ENCODE measurements at places on chromosomes 6 and 20. TPM values are rescaled to one million over a fixed set of nuclear protein-coding genes. Genes with fewer than 3 reads are reported as not detected.

BICRAL gene
- 11.6 TPM for total RNA-seq

- DNase-seq = no peak
Observed at GRCh38 chr6:124008000-124008987, 204.6 kb downstream of the NKAIN2 start.

DNA sequence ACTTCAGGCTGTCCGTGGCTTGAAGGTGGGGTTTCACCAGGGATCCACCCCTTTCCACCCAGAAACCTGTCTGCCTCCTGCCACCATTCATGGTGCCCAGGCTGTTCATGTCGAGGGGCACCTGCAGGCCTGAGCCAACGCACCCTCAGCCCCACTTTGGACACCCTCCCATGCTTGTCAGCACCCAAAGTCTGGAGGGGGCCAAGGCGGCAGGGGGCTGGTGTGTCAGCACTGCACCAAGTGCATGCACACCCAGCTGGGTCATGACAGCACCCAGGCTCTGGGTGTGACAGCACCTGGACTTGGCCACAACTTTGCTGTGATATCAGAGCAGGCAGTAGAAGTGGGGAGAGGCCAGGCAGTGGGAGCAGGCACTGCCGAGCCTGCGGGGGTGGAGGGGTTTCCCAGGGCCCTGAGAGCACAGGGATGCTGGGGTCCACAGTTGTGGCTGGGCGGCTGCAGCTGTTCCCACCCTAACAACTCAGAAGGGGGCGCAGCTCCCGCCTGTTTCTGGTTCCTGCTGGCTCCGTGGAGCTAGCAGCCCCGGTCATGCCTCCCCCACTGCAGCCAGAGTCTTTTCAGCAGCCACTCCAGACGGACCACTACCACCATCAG lies 33.3 kb upstream of the GRM4 start:
- DNase-seq = peak; percentile 57

CALHM4 gene
- total RNA-seq = not detected

LINC00237 gene
- total RNA-seq = 2.0 TPM

PSORS1C1 gene
- total RNA-seq = 0.44 TPM

POPDC3 gene
- 9.9 TPM for total RNA-seq

DNA sequence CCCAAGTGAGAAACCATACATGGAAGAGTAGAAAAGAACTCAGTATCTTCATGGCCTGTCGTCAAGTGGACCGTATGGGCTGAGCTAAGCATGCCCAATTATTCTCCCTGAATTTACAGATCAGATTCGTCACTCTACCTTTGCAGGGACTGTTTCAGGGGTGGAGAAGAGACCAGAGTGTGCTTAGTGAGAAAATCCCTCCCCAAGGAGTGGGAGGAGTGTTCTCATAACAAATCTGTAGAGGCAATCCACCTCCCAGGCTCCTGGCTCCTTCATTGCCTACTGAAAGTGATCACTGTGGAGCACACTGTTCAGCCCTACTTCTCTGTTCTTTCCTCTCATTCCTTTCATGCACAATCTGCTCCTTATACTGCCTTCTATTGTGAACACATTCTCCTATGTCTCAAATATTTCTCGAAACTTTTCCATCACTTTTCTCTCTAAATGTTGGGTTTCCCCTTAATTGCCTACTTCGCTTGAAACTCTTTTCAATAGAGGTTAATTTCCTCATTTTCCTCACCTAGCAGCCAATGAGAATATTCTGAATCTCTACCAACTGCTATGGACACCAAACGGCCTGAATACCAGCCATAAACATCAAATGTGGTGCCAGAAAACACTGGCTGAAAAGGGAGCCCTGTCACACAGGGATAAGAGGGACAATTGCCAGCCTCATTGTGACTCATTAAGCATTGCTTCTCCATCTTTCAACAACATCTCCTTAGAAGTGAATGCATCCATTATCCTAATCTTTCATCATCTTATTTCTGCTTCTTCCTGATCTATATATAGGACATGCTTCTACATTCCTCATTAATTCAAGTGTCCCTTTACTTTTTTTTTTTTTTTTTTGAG lies 398.3 kb downstream of the UTRN start:
- DNase-seq = no peak

DNA sequence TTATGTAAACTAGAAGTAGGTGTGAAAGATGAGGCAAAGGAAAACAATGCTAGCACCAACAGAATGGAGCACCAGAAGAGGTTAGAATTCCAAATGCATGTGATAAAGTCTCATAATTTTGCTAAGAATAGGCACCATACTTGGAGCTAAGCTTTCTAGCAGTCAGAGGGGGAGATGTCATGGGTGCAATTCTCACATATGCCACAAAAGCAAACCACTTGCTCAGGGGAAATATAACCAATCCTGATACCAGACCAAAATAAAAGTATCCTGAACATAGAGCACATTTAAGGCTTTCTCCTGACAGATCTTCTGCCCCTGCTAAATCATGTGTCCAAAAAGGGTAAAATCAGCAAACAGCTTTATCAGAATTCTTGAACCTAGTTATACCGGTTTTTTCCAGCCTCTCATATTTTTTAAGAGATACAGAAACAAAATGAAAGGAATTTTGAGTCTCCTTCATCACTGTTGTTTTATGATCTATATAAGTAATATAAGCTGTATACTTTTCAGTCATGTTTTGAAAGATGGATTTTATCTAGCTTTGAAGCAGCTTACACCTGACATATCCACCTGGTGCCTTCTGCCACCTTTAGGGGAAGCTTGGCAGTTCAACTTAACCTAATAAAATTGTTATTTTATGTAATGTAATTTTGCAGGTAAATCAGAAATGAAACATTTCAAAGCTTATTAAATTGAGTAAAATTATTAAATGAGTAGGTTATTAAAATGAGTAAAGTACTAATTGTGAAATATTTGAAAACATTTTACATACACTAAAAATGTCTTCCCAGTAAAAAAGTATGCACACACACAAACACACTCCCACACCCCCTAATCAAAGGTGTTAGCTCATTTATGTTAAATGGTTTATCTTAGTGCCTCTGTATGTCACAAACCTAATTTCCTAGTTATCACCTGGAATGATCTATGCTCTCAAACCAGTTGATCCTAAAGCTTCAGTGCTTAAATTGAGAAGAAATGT lies 2.8 kb downstream of the SPO11 start:
- DNase-seq = no peak

MUC21 gene
- total RNA-seq = not detected

DNA sequence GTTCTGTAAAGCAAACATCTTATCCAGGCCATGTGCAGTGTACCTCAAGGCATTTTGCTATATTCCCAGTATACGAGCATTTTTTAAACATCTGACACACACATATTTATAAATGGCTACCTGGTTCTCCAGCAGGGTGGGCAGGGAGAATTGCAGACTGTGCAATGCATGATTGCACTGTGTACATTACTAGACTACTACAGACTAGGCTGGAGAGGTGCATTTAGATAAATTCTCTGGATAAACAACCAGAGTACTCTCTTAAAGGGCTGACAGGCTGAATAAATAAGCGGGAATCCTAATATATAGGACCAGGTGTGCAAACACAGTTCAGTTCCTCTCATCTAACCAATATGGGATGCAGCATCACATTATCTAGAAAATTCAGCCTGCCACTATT lies 428.3 kb upstream of the ARID1B start:
- no peak for DNase-seq

DNA sequence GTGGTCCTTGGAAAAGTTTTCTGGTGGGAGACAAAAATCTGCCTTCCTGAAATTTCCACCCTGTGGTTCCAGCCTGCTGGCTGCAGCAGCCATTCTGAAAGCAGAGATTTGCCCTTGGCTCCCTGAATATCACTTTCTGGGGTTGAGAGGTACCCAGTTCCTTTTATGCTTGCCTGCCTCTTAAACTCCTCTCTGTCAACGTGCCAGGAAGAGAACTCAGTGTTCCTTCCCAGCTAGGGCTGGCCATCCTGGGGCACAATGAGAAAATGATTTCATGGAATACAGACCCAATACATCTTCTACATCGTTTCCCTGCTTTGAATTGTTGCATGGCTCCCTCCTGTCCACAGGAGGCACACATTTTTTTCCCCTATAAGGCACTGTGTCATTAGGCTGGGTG lies 1.6 kb upstream of the DSN1 start:
- no peak for DNase-seq

TTLL9 gene
- 0.25 TPM for total RNA-seq

DNA sequence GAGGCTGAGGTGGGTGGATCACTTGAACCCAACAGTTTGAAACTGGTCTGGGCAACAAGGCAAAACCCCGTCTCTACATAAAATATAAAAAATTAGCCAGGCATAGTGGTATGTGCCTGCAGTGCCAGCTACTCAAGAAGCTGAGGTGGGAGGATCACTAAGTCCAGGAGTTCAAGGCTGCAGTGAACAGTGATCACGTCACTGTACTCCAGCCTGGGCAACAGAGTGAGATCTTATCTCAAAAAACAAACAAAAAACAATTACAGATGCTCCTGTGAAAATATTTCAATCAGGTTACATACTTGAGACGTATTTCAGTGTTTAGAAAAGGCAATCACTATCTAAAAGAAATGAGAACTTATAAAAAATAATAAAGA lies 33.8 kb downstream of the RANBP9 start:
- no peak for DNase-seq

GRCh38 chr20:46631212-46631869 lies 19.9 kb downstream of the SLC13A3 start:
- DNase-seq = peak; percentile 66

SUPT3H gene
- total RNA-seq = 32.7 TPM

PNPLA1 gene
- not detected for total RNA-seq

DNA sequence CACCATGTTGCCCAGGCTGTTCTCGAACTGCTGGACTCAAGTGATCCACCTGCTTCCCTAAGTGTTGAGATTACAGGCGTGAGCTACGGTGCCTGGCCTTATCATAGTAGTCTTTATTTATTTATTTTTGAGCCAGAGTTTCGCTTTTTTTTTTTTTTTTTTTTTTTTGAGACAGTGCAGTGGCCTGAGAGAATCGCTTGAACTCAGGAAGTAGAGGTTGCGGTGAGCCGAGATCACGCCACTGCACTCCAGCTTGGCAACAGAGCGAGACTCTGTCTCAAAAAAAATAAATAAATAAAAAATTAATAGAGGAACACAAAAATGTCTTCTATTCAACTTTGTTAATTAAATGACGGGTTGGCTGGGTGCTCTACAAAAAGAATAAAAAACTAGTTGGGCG lies 12.9 kb downstream of the MAPRE1 start:
- DNase-seq = no peak

BPIFA1 gene
- not detected for total RNA-seq

KCNK5 gene
- total RNA-seq = 29.8 TPM

DNA sequence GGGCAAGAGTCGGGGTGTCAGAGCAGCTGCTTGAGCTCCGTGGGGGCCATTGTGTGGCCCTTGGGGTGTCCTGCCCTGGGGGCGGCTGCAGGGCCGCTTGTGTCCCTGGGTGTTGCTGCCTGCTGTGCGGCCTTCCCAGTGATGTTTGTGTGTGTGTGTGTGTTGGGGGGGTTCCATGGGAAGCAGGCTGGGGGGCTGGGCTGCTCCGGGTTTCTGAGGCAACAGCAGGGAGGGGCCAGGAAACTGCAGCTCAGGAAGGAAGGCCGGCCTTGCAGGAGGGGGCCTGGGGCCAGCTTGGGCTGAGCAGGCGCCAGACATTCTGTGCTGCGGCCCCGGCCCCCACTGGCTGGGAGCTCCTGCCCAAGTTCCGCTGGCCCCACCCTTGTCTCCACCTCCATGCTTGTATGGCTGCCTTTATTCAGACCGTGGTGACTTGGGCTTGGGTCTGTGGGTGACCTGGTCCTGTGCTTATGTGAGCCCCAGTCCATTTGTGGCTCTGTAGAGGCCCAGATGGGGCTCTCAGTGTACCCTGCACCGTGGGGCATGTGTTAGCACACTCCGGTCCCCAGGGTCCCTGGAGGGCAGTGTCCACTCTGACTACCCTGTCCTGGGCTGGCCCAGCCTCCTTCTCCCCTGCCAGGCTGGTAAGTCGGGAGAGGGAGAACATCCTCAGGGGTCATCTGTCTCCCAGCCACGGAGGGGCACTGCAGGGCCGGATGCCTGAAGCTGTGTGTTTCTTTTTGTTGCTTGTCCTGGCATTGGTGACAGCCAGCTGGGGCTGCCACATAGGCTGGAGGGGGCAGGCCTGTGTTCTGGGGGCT lies 4.6 kb upstream of the SOX18 start:
- peak; percentile 92 for DNase-seq

C6orf141 gene
- 0.81 TPM for total RNA-seq

FGD2 gene
- total RNA-seq = not detected

DNA sequence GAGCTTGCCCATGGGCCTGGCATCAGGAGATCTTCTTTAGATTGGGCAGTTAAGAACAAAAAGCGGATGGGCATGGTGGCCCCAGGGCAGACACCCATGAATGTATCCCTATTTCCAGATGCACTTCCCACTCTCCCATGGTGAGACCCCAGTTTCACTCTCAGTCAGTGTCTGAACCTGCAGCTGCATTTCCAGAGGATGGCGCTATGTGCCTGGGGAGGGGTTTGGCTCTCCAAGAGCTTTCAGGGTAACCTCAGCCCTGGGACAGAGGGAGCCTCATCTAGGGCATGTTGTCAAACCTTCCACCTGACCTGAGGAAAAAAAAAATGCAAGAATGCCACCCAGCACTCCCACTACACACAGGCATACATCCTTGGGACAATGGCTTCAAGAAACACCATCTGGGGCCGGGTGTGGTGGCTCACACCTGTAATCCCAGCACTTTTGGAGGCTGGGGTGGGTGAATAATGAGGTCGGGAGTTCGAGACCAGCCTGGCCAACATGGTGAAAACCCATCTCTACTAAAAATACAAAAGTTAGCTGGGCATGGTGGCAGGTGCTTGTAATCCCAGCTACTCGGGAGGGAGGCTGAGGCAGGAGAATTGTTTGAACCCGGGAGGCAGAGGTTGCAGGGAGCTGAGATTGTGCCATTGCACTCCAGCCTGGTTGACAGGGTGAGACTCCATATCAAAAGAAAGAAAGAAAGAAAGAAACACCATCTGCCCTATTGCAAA lies 1.9 kb downstream of the CST9L start:
- DNase-seq = peak; percentile 32

HSPA12B gene
- 1.1 TPM for total RNA-seq

DNA sequence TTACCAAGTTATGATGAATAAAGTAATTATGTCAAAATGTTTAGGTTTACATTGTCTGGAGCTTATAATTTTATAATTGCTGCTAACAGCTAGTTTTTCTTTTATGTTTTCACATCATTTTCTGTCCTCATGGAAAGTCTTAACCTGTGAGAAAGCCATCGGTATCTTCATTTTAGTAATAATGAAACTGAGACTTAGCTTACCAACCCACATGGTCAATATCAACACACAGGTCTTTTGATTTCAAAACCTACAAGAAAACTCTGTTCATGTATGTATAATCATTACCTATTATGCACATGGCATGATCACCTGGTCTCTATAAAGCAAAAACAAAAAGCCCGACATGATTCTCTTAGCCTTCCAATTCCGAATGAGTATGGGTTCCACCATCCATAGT lies 61.9 kb downstream of the KCNQ5 start:
- no peak for DNase-seq

IPCEF1 gene
- 2.8 TPM for total RNA-seq

GRCh38 chr20:57398901-57399535 lies 7.8 kb downstream of the RBM38 start:
- no peak for DNase-seq

GRCh38 chr20:62493253-62493885 lies 17.6 kb upstream of the GATA5 start:
- DNase-seq = no peak

Measured in endodermal cell (in vitro differentiated cells).